ENCODE measurements at places on chromosomes 7 and 10.

DNA sequence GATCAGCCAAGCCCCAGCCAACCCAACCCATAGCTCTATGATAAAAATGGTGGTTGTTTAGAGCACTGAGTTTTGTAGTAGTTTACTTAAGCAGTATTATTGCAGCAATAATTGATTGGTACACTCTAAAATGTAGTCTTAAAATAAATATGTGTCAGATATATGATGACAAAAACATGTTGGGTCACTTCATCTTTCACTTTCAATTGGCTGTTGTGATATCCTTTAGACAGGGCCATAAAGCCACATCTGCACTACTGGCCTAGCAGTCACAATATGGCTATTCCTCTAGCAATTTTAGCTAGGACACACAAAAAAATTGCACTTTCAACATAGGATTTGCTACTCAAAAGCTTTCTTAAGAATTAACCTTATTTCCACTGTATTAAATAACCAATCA is 5.9 kb upstream of the CAV1 start:
- DNase-seq = no peak

- DNase-seq = no peak
These were observed 257.1 kb downstream of the KLF6 start for GRCh38 chr10:3527869-3528268.

- no peak for DNase-seq
These were observed 18.2 kb upstream of the FAM170B start for GRCh38 chr10:49152037-49152436.

- no peak for DNase-seq
These were observed 94.8 kb upstream of the PPIF start for GRCh38 chr10:79252450-79252849.

- DNase-seq = no peak
These were observed 62.8 kb upstream of the ADGRA1 start for GRCh38 chr10:133024704-133025557.

GRCh38 chr10:129683920-129684319 is 216.9 kb downstream of the MGMT start:
- DNase-seq = no peak

DNA sequence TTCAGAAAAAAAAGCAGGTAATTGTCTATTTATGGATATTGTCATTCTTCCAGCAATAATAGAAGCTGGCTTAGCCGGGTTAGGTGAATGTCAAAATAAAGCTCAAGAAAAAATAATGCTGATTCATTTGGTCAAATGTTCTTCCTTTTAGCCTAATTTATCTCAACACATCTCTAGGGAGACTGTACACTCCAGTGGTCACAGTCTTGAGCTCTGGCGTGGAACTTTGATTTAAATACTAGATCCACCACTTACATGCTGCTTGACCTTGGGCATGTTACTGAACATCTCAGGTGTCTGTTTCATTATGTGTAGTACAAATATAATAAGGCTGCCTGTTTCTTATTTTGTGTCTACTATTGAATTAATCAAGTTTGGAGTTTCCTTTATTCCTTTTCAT is 22.0 kb downstream of the PRTFDC1 start:
- no peak for DNase-seq

- no peak for DNase-seq
These were observed 210.2 kb upstream of the NPY start for GRCh38 chr7:24073651-24074420.

DNA sequence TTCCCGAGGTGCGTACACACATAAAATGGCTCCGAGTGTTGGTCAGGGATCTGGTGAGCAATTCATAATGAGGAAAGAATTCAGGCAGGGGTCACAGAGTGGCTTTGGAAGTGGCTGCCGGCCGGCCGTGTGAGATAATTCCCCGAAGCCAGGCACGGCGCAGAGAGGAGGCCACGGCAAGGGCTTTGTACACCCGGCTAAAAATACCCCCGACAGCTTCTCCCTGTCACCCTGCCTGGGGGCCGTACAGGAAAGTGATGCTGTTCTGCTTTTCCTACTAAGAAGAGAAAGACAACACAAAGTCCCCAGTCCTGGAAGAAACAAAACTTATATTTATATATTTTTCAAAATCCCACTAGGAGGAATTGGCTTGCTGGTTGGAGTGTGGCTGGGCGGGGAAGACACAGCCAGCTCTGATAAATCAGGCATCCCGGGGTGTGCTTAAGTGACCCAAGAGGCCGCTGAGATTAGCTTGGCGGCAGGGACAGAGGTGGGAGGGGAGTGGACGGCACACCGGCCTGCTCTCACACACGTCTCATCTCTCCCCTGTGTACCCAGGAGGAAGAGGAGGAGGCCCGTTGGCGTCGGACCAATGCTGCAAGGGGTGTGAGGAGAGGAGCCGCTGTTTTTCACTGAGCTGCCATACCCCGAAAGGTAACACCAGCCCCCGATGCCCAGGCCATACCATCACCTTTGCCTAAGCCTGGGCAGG is 70.5 kb downstream of the ZMIZ1 start:
- DNase-seq = no peak

- no peak for DNase-seq
These were observed 13.8 kb upstream of the RFC2 start for GRCh38 chr7:74267756-74268565.

DNA sequence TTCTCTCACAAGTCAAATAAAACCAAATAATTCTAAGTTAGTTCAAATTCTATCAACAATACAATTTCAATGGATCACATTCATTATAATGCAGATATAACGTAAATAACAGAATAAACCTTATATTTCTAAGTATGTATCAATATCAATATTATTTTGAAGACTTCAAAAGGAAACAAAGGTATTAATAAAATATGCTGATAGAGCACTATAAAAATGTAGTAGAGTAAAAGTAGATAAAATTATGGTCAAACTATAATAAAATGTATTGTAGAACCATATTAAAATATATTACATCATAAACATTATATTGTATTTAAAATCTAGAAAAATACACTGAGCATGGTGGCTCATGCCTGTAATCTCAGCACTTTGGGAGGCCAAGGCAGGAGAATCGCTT is 23.5 kb upstream of the NRCAM start:
- DNase-seq = no peak

DNA sequence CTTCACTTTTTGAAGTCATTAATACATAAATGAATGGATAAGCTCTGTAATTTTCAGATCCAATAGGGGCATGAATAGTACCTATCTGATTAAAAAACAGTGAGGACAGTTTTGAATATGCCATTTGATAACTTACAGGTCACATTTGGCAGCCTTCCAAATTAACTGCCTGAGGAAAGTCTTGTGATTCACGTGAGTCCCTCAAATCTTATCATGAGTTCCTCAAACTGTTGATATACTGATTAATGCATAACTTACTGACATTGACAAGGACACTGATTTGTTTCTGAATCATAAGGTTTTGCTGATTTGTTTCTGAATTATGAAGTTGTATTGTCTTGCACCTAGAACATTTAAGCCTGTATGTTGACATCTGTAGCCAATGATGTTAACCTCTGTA is 55.1 kb downstream of the ANKMY2 start:
- DNase-seq = no peak

DNA sequence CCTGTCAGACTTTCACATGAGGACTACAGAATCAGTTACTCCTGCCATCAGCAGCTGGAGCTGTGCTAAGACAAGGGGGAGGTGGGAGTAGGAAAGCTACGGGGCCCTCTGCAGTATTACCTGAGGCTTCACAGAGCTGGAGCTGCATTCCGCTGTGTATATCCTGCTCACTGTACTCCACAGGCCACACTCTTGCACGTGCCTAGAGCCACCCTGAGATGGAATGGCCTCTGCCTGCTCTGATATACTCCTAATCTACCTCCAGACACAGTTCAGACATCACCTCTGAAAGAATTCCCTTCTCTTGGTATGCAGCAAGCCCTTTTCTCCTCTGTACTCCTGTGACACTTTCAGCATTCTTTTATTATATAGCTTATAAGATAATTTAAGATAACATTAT is 34.8 kb downstream of the TRDMT1 start:
- no peak for DNase-seq

DNA sequence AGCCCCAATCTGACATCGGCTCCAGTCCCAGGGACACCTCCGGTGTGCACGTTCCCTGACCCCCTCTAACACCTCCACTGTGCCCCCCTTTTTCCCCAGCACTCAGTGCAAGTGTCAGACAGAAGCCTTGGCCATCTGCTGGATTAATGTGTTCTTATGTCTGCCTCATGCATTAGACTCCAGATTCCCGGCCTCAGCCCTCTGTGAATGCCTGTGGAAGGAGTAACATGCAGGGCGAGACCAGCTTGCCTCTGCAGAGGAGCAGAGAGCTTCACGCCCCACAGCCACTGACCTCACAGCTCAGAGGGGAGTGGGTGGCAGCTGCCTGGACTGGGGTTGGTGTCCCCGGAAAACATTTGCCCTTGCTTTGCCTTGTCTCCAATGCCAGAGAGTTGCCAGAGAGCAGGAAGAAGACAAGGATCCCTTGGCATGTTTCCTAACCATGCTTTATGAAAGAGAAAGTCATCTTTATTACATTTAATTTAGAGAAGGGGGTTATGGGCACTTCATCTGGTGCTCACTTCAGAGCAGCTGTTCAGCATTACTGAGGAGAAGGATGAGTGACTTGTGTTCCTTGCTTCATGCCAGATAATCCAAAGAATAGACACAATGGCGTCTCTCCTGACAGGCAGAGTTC is 91.6 kb upstream of the CXCL12 start:
- DNase-seq = no peak

- no peak for DNase-seq
These were observed 271.9 kb downstream of the ADARB2 start for GRCh38 chr10:1465418-1465911.

DNA sequence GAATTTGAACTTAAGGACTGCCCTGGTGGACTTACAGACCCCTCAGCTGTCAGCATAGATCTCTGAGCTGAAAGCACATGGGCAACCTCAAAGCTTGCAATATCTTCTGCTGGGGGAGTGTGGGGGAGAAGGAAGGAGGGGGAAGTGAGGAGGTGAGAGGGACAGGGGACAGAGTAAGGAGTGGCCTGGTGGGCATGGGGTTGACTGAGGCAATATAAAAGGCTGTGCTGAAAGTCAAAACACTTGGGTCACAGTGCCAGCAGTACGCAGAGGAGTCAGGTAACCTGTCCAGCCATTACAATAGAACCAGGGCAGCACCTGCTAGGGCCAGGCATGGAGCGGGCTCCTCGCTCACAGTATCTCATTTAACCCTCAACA is 43.2 kb downstream of the PPP1R3C start:
- no peak for DNase-seq

DNA sequence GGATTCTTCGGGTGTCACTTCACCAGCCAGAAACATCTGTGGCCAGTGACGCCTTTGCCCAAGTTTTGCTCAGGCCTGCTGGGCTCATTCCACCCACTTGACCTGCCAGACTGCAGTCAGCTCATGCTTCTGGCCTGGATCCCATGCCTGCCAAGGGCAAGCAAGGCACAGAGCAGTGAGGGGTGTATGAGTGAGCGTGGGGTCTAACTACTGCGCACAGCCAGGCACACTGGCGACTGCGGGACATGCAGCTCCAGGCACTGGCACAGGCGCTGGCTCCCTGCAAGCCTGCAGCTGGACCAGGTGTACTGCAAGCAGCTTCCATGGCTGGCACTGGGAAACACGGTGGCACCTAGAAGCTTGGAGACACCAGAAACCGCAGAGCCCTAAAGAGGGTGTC is 80.1 kb downstream of the MTERF1 start:
- DNase-seq = no peak

- no peak for DNase-seq
These were observed 33.0 kb downstream of the OR6V1 start for GRCh38 chr7:143085109-143085508.

DNA sequence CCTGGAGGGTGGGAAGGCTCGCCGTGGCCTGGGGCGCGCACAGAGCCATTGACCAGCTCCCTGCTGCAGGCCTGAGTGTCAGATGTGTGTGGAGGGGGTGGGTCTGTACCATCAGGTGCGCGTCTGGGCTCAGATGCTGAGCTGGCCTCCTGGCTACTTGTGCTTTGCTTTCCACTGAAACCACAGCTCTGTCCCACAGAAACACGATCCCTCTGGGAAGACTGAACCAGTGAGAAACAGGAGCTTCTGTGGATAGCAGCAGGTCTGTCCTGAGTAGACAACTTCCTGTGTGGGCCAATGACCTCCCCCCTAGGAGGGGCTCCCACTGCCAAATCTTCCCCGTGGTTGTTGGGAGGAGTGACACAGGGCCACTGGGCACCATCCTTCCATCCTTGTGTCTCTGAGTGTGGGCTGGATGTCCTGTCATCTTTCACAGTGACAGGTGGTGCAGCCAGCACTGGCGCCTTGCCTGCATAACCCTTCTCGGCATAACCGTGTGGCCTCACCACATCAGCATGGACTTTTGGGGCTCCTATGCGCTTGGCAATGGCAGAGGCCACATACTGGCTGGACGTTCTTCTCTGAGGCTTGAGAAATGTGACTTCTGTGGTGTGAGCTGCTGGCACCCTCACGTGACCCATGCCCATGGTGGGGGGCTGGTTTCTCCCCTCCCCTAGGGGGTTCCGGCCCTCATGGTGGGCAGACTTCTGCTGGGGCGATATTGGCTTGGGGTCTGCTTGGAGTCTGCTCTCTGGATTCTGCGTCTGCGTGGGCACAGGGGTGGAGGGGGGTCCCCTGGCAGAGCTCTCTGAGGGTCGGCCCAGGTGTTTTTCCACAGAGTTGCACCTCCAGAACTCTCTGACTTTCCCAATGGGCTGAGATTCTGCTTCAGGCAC is 245.5 kb upstream of the GRB10 start:
- no peak for DNase-seq

DNA sequence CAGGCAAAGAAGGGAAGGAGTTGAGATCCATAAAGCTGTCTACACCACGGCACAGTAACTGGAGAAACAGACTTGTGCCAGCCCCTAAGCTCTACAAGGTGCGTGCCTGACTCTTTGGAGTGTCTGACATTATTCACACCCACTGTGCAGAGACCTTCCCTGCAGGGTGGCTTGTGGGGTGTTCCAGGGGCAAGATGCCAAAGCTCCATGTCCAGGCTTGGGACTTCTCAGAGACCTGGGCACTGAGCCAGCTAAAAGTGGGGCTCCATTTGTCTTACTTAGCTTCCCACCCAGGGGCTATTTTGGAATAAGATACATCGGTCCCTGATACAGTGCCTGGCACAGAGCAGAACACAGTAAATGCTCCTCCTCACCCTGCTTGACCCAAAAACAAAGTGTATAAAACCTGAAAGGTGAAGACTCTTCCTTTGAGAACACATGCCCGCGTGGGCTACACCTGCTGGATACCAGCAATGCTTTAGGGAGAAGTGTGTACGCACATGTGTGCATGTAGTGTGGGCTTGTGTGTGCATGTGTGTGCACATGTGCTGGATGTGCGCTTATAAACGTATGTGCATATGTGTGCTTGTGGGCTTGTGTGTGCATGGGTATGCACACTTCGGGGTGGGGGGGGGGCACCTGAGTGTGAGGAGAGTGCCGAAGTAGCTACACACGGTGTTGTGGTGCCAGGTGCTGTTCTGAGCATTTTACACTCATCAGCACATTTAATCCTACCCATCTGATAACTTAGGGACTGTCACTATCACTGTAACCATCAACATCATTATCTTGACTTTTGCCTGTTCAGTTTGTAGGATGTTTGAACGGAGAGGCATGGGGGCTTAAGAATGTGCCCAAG is 143.0 kb downstream of the ARHGAP22 start:
- no peak for DNase-seq

GRCh38 chr10:122639801-122640200 is 59.8 kb downstream of the C10orf120 start:
- DNase-seq = no peak

GRCh38 chr10:110504111-110504735 is 6.5 kb downstream of the DUSP5 start:
- DNase-seq = no peak

- no peak for DNase-seq
These were observed 50.0 kb downstream of the DLD start for GRCh38 chr7:107940951-107941350.

Measured in HS-5 (cell line).